ENCODE measurements at places on chromosomes 11 and 22. TPM values are rescaled to one million over a fixed set of nuclear protein-coding genes. Genes with fewer than 3 reads are reported as not detected.

The BDNF gene
- 4.7 TPM for total RNA-seq

The MRGPRD gene
- total RNA-seq: not detected

The KDM4D gene
- total RNA-seq: not detected

The CCDC188 gene
- not detected for total RNA-seq

The SLC22A9 gene
- not detected for total RNA-seq

The CFAP300 gene
- not detected for total RNA-seq

The BID gene
- 37.5 TPM for total RNA-seq

The ANO5 gene
- total RNA-seq: not detected

The APOBEC3H gene
- total RNA-seq: not detected

The LRFN4 gene
- total RNA-seq: 60.5 TPM

The GAS2L1 gene
- total RNA-seq: 99.3 TPM

The KRTAP5-1 gene
- not detected for total RNA-seq

The NAALADL1 gene
- total RNA-seq: 56.8 TPM

The ACTN3 gene
- total RNA-seq: not detected

The ABTB2 gene
- total RNA-seq: 7.9 TPM

The TBX10 gene
- not detected for total RNA-seq

The EPS8L2 gene
- total RNA-seq: 76.7 TPM

The APOL3 gene
- total RNA-seq: 47.3 TPM

The ZW10 gene
- total RNA-seq: 12.3 TPM

The FOXR1 gene
- not detected for total RNA-seq

The GAB4 gene
- not detected for total RNA-seq

The YAP1 gene
- total RNA-seq: 516 TPM

The RBX1 gene
- 50.6 TPM for total RNA-seq

The DKK3 gene
- 433 TPM for total RNA-seq

The SCN3B gene
- 4.7 TPM for total RNA-seq

The OR10A2 gene
- not detected for total RNA-seq

The MMP11 gene
- total RNA-seq: 7.6 TPM

The PHOX2A gene
- not detected for total RNA-seq

The JOSD1 gene
- 153 TPM for total RNA-seq

The SMIM35 gene
- total RNA-seq: not detected

The LYVE1 gene
- 66.3 TPM for total RNA-seq

The GPR83 gene
- not detected for total RNA-seq

The MIOX gene
- total RNA-seq: not detected

Data from ascending aorta (tissue), 2 donors.